ENCODE measurements at places on chromosomes 12 and 14.

DNA sequence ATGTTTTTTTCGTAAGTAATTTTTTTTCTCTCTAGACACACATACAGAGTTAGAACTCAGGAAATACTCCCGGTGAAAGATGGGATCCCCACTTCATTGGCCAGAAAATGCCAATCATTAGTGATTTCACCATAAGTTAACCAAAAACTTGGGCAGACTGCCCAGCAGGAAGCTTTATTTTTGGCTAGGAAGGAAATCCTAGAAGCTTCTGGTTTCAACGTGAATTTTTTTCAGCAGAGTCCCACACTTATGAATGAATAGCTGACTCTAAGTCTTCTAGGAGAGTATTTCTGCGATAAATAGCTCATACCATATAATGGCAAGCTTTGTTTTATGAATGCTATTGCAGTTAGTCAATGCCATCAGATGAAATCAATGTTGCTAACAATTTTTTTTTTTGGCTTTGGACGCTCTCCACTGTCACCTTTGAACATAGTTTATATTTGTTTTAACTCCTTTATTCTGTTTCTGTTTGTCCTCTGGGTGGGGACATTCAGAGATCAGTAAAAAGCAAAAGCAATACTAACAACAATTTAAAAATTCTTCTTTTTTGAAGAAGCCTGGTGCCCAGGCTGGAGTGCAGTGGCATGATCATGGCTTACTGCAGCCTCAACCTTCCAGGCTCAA lies 9.5 kb downstream of the PPP1CC start:
- DNase-seq: no peak

DNA sequence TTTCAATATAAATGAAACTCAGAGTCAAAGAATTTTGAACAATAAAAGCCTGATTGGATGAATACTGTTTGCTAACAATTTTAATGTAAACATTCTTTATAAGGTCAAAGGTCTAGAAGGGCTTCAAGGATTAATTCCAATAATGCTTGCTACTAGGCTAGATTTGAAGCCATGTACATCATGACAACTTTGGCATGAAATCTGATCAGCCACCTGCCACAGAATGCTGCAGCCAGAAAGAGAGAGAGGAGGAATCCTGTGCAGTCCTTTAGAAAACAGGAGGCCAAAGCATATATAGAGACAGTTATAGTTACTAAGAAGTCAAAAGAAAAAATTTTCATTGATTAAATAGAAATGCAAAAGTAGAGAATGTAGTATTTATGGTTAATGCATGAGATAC lies 47.1 kb downstream of the ABCD2 start:
- DNase-seq: no peak

DNA sequence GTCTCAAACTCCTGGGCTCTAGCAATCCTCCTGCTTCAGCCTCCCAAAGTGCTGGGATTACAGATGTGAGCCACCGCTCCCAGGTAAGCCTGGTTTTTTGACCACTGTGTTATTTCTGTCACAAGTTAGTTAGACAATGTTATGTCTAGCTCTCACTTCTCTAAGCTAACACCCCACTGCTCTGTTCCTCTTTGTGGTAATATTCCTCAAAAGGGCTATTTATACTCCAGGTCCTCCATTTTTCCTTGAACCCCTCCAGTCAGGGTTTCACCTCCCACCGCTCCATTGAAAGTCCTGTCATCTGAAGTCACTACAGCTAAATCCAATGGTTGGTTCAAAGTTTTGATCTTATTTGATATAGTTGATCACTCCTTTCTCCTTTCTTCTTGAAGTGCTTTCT lies 5.1 kb downstream of the IRAK3 start:
- no peak for DNase-seq

DNA sequence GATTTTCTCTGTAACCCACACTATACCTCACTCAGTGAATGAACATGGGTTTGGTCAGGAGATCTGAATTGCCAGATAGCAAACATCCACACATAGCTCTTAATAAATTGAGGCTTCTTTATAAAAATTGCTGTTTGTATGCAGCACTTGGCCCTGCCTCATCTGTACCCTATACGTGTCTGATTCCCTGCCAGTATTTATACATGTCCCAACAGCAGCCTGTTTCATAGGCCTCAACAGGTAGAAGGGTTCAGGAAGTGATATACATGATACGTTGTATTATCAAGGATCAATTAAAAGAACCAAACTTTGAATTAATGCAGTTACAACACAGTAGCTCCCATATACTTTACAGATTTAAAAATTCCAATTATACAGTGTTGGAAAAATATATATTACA lies 32.3 kb downstream of the RASSF9 start:
- DNase-seq: no peak

DNA sequence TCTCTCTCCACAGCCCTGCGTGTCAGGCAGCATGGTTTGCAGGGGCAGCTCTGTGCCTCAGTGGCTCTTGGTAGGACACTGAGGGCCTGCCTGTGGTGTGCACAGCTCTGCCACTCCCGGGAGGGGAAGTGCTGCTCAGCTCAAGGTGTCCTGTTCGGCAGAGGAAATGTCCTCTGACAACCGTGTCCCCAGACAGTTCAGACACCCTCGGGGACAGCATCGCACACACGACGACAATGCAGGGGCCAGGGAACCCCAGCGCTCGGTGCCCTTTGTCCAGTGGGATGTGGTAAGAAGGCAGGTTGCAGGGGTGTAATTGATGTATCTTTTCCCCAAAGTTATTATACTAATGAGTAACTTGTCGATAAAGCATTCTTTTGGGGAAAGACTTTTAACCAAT lies 14.2 kb downstream of the ANKLE2 start:
- DNase-seq: no peak

GRCh38 chr12:102452605-102453004 lies 27.8 kb downstream of the IGF1 start:
- no peak for DNase-seq

DNA sequence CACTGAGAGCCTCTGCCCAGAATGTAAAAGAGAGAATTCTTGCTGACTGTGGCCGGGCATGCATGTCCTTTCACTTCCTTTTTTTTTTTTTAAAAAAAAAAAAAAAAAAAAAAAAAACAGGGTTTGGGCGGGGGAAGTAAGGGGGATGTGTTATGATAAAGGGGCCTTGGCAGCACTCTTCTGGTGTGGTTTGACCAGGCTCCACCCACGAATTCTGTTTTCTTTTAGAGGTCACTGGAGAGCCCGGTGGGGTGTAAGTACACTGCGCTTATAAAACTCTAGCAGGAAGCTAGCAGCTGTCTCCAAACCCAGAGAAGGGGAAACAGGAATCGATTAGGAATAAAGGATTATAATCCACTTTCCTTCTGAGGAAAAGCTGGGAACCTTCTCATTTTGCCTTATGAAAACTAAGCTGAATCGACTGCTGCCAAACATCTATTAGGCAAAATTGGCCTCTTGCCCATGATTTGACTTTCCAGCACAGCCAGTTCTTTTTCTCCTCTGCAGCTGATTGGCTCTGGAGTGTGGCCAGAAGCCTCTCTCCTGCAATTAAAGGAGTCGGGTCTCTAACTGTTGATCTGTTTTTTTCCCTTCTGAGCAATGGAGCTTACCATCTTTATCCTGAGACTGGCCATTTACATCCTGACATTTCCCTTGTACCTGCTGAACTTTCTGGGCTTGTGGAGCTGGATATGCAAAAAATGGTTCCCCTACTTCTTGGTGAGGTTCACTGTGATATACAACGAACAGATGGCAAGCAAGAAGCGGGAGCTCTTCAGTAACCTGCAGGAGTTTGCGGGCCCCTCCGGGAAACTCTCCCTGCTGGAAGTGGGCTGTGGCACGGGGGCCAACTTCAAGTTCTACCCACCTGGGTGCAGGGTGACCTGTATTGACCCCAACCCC lies 27.7 kb upstream of the HIGD1C start:
- DNase-seq: peak; percentile 43

DNA sequence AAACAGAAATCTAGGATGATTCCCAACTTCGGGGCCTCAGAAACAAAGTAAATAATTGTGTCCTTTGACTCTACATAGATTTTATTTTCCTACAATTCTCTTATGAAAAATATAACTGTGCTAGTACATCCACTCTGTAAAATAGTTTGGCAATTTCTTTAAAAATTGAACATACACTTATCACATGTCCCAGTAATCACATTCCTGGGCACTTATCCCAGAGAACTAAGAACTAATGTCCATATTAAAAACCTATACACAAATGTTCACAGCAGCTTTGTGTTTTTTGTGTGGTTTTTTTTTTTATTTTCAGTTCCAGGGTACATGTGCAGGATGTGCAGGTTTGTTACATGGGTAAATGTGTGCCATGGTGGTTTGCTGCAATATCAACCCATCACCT lies 99.0 kb downstream of the KCNH5 start:
- DNase-seq: no peak

DNA sequence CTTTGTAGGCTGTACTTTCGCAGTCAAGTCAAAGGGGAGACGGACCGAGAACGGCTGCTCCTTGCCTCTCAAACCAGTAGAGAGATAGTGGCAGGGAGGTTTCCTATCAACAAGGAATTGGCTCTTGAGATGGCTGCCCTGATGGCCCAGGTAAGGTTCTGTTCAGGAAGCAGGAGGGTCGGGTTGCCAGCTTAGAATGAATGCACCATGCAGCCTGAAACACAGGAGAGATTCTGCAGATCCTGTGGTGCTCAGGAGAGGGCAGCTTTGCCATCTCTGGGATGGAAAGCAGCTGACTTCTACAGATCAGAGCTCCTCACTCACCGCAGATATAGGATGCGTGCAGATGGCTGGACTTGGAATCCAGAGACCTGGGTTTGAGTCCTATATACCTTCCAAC lies 18.0 kb downstream of the PIGH start:
- no peak for DNase-seq

DNA sequence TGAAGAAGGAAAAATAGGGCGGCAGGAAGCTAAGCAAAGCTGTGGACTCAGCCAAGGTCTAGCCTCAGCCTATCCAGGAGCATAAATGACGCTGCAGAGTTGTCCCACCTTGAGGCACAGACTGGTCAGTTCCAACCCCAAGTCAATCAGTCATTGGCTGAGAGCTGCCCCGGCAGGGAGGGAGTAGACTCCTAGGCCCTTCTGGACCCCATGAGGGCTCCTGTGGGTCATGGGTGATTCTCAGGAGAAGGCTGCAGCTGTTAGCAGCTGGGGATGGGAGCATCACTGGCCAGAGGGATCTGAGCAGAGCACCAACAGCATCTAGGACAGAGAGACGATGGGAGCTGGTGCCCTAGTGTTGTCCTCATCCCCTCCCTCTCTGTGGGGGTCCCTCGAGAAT lies 51.8 kb upstream of the ESRRB start:
- no peak for DNase-seq

GRCh38 chr14:71225113-71225512 lies 317.9 kb downstream of the PCNX1 start:
- DNase-seq: no peak

- no peak for DNase-seq
Measured at GRCh38 chr12:19245666-19246065, 116.1 kb downstream of the PLEKHA5 start.

- DNase-seq: no peak
Measured at GRCh38 chr14:22488522-22489243, 100.3 kb downstream of the DAD1 start.

GRCh38 chr12:131112700-131113290 lies 159.1 kb downstream of the ADGRD1 start:
- no peak for DNase-seq

DNA sequence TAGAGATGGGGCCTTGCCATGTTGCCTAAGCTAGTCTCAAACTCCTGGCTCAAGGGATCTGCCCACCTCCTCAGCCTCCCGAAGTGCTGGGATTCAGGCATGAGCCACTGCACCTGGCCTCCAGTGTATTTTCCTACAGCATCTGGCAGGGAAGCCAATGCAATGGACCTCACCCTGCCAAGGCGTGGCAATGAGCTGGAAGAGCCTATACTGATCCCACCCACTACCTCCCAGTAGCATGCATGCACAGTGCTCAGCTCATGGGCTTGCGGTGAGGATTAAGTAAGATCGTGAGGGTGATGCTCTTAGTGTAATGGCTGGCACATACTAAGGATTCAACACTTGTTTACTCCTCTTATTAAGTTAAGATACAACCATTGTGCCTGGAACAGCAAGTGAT lies 69.7 kb downstream of the PHLDA1 start:
- no peak for DNase-seq

GRCh38 chr14:32606301-32606700 lies 277.2 kb downstream of the AKAP6 start:
- DNase-seq: no peak

DNA sequence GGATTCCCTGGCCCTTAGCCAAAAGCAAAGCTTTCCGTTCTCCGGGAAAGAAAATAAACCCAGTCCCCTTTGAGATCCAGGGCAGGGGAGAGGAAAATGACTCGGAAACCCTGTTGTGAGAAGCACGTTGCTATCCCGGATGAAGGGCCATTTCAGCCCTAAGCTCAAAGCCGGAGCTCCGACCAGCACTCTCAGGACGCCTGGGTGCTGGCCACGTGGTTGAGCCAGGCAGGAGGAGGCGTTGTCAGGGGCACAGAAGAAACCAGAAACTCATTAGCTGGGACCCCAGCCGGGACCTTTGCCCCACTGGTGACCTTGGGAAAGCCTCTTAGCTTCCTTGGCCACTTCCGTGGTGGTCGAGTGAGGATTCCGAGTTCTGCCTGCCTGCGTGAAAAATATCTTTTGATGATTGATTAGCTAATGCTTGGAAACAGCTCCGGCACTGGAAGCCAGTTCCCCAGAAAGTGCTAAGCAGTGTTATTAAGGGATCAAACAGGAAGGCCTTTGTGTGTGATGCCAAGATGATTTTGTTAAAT lies 57.6 kb upstream of the FZD10 start:
- no peak for DNase-seq

GRCh38 chr14:85607651-85608081 lies 77.7 kb downstream of the FLRT2 start:
- peak; percentile 13 for DNase-seq

DNA sequence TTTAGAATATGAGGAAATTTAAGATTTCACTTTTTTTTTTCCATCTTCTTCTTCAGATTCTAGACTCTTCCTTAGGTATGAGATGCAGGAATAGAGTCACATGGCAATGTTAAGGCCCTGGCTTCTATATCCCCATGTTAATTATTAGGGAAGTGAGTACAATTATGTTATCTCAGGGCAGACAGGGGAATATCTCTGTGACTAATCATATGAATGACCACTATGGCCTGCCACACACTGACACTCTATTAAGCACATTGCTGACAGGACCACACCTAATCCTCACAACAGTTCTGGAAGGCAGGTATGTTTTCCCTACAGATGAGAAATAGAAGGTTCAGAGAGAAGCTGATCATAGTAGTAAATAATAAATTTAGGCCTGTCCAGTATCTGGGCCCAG lies 69.4 kb upstream of the PTPRQ start:
- DNase-seq: no peak

GRCh38 chr12:115979351-115979750 lies 298.1 kb downstream of the MED13L start:
- no peak for DNase-seq

- no peak for DNase-seq
Measured at GRCh38 chr14:51929910-51930682, 59.2 kb upstream of the RTRAF start.

- DNase-seq: no peak
Measured at GRCh38 chr12:11016937-11017336, 5.5 kb downstream of the TAS2R19 start.

DNA sequence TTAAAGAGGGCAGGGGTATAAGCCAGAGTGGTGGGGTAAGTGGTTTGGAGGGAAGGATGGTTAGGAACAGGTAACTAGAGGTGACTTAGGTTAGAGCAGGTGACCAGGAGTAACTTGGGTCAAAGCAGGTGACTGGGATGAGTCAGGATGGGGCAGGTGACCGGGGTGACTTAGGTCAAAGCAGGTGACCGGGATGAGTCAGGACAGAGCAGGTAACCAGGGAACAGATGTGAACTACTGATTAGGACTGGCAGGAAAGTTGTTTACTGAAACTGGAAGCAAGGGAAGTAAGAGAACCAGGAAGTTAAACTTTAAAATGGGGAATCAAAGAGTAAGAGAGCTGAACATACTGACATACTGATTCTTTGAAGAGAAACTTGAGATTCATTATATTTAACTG lies 57.4 kb downstream of the FSCB start:
- DNase-seq: peak; percentile 44

All from trophoblast cell (in vitro differentiated cells and primary cell).